Central memory CD4-positive, alpha-beta T cell (primary cell): ENCODE measurements at places on chromosomes 16 and 17.

DNA sequence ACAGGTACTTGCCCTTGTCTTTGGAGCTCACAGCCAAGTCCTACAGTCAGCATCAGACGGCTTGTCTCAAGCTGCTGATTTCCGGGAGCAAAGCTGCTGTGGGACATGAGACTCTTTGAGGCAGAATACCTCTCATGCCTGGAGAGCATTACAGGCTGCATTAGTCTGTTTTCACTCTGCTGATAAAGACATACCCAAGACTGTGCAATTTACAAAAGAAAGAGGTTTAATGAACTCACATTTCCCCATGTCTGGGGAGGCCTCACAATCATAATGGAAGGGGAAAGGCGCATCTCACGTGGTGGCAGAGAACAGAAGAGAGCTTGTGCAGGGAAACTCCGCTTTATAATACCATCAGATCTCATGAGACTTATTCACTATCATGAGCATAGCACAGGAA is 661.2 kb downstream of the WWOX start:
- no peak for DNase-seq

DNA sequence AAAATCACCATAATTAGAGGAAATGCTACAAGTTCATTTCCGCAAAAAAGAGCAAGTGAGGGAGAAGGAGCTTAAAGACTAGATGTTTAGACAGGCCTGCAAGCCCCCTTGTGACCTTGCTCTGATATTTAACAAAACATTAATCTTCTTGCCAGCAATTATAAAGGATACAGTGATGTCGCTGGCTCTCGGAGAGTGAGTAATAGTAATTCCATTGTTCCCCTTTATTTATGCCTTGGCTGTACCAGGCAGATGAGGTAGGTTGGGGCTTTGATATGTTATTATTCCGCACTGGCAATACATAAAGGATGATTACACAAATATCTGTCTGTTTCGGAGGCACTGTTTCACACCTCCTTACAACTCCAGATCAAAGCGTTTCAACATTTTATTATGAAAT is 204.8 kb upstream of the SALL1 start:
- DNase-seq, result no peak

- no peak for DNase-seq
Observed at GRCh38 chr17:41775394-41776226, 10.9 kb downstream of the JUP start.

- DNase-seq, result no peak
Observed at GRCh38 chr16:69365901-69366300, 14.3 kb upstream of the TMED6 start.

- no peak for DNase-seq
Observed at GRCh38 chr16:85871756-85872155, 27.2 kb upstream of the IRF8 start.

- peak; percentile 28 for DNase-seq
Observed at GRCh38 chr16:67428146-67428731, 2.7 kb upstream of the HSD11B2 start.

- no peak for DNase-seq
Observed at GRCh38 chr17:63474174-63474573, 2.7 kb upstream of the ACE start.

GRCh38 chr17:59627770-59628171 is 8.1 kb downstream of the CLTC start:
- DNase-seq, result no peak

DNA sequence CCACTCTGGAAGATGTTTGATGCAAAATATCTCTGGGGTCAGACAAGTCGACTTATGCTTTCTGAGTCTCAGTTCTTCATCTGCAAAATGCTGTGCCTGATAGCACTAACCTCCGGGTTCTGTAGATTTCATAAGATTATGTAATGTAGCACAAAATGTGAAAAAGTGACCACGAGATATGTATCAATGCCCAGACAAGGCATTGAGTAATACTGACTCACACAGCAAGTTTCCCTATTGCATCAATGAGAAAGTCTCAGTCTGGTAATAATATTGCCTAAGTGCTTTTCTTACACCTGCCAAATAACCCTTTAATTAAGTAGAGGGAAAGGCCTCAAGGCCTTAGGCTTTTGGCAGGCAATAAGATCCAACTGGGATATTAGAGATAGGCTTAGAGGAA is 41.4 kb upstream of the MMP2 start:
- DNase-seq, result no peak

GRCh38 chr16:11309895-11310633 is 28.9 kb upstream of the PRM1 start:
- no peak for DNase-seq

DNA sequence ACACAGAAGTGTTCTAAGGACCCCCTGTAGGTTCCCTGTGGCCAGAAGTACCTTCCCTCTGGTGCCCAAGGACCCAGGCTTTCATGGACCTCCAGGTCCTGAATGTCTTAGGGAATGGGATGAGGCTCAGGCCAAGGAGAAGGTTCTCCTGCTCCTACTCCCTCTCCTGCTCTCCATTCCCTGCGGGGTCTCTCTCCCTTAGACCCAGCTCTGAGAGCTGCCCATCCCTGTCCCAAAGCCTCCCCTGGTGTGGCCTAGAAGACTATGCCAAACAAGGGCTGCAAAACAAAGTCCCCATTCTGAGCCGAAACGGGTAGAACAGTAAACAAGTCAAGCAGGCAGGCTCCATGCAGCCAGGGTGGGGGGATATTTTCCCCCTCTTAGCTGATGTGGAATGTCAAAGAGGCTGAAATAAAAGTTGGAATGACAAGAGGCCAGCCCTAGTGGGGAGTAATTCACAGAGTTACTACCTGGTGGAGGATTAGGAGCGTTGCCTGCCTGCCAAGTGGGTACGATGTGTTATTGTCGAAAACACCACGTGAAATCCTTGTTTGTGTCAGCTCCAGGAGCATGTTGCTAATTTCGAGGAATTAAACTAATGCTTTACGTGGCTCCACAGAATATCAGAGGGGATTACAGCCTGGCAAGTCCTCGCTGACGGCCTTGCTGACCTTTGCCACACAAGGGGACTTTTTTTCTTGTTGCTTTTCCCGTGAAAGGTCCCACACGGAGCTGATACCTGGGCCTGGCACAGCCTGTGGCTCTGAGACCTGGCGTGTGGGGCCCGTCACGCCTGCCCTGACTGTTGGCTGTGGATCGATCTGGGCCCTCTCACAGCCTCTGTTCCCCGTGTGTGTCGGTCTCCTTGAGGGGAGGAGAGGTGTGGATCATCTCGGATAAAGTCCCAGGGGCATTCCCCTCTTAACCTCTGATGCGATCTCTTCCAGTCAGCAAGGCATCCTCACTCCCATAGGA is 2.9 kb downstream of the WFIKKN2 start:
- DNase-seq, result no peak

GRCh38 chr16:12158428-12158827 is 181.9 kb downstream of the SNX29 start:
- DNase-seq, result no peak

GRCh38 chr17:38693700-38694329 is 11.3 kb upstream of the MLLT6 start:
- no peak for DNase-seq

DNA sequence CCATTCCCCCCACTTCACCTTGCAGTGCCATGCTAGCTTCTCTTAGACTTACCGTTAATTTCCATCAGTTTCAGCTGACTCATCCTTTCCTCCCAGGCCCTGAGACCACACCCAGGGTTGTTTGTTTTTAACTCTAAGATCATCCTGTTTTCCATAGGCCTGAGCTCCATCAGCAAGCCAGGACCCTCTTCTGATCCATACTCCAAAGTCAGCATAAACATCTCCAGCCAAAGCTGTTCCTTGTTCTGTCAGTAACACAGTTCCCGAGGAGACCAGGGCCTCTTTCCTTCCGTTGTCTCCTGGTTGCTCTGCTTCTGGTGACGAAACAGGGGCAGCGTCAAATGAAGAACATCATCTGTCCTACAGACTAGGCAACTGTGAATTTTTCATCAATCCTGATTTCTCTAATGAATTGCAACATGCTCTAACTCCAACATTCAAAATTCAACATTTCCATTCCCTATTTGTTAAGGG is 83.8 kb upstream of the HNF1B start:
- no peak for DNase-seq

DNA sequence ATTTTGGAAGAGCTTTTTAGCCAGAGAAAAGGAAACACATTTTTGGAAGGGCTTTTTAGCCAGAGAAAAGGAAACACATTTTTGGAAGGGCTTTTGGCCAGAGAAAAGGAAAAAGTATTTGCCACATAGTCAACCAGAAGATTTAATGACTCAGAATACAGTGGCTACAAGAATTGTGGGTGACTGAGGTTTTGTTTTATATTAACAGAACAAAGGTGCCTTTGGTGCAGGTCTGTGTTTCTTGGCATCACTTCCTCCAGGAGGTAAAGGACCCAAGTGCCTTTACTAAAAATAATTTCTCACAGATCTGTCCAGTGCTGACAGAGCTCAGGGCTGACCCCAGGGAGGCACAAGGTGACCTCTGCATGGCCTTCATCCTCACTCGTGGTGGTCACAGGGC is 363.1 kb downstream of the CA10 start:
- no peak for DNase-seq

DNA sequence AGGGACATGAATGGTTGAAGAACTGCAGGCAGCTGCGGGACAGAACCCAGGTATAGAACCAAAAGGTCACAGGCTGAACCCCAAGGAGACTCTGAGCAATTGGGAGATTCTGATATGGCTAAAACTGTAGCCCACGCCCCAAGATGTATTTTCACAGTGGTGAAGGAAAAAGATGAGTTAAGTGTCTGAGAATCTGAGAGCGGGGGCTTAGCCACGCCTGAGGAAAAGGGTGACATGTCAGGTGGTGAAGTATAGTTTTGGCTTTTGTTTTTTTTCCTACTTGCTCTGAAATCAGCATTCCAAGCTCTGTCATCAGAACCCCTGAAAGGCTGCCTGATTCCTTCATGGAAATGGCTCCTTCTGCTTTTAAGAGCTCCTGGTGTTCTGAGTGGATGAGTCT is 73.3 kb downstream of the AKAP1 start:
- DNase-seq, result no peak

DNA sequence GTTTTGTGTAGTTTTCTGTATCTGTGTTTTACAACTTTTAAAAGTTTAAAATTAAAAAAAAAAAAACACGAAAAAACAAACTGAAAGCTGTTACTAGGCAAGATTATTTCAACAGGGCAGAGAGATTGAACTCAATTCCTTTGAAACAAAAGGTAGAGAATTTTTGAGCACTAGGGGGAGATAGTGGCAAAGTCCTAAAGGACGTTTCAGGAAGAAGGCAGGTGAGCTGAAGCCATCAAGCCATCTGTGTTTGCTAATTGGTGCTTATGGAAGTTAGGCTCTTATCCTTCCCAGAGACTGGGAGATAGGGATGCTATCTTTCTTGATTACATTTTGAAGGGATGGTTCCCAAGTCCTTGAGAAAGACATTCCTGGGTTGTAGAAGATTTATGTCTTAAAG is 70.6 kb upstream of the CLEC3A start:
- DNase-seq, result no peak

GRCh38 chr17:51638971-51639370 is 378.6 kb downstream of the UTP18 start:
- DNase-seq, result no peak

DNA sequence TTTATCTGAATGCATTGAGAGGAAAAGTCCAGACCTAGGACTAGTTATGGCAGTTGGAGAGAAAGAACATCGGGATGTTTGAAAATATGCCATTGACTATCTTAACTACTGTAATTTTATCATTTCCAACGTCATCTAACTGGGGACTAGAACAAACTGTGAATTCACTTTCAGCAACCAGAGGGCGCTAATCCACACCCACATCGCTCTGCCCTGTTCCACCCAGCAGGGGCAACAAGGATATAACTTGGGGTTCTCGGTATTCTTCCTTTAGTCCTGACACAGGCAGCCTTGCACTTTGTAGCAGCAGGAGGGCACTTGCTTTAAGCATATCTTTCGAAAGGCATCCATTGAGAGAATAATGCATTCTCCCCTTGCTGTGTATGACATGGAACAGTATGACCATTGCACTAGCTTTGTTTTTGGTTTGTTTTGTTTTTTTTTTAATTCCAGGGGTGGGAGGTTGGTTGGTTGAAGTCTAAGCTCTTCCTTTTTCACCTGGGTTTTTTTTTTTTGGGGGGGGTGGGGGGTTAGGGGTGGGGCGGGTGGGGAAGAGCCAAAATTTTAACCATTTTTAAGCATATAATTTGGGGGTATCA is 31.5 kb downstream of the SIAH1 start:
- DNase-seq, result peak; percentile 70

DNA sequence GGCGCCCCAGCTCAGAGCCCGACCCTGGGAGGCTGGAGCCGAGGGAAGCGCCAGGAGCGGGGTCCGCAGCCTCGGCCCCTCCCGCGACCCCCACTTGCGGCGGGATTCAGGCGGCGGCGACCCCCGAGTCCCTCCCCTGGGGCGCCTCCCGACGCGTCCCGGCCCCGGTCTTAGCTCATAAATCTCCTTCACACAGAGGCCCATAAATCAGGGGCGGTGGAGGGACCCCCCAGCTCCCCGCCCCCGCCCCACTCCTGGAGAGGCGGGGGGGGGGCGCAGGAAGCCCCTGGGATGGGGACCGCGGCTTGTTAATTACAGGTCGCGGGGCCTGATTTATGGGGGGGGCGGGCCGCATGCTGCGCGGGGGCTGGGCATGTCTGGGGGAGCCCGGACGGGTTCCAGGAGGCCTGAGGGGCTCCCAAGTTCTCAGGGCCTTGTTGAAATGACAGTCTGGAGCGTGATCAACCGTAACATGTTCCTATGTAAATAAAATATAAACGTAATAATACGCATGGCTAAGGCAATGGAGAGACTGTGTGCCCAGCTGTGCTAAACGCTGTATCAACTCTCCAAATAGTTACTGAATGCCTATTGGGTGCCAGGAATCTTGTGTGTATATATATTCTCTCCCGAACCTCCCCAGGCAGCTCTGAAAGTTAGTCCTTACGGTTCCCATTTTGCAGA is 10.0 kb upstream of the BHLHA9 start:
- DNase-seq, result no peak

GRCh38 chr17:61627125-61627524 is 36.1 kb upstream of the NACA2 start:
- DNase-seq, result no peak

DNA sequence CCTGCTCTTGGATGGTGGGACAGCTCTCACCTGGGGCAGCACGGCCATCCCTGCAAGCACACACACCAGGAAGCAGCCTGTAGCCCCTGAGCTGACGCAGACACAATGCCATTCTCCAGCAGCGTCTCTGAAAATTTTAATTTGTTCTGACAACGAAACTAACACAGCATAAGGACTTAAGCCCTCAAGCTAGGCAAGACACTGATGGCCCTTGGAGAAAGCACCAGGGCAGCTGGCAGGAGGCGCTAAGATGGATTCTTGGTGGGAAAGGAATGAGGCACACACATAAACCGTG is 2.7 kb upstream of the LIMD2 start:
- no peak for DNase-seq

DNA sequence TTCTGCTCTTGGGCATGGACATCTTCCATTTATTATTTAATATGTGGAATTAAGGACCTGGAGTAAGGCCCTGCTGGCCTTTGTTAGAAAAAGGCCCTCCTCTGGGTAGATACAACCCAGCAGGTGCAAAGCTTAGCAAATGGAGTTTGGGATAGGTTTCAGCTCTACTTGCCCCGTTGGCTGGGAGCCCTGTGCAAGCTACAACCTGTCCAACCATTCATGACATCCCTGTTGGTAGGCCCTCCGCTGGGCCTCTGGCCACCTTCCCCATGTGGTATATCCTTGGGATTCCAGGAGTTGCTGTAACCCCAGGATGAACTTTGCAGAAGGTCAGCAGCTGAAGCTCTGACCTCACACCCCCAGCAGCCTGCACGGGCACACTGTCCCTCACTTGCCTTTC is 6.4 kb downstream of the NGFR start:
- DNase-seq, result no peak

GRCh38 chr17:14871921-14872320 is 393.2 kb downstream of the PMP22 start:
- DNase-seq, result no peak

GRCh38 chr17:28500712-28501379 is 5.3 kb upstream of the FOXN1 start:
- DNase-seq, result no peak
